ENCODE measurements at places on chromosomes 11 and 22. TPM values are rescaled to one million over a fixed set of nuclear protein-coding genes. Genes with fewer than 3 reads are reported as not detected.

HBD gene
- total RNA-seq = not detected

GRCh38 chr11:108902027-108902469 lies 237.2 kb downstream of the DDX10 start:
- no peak for DNase-seq

DNA sequence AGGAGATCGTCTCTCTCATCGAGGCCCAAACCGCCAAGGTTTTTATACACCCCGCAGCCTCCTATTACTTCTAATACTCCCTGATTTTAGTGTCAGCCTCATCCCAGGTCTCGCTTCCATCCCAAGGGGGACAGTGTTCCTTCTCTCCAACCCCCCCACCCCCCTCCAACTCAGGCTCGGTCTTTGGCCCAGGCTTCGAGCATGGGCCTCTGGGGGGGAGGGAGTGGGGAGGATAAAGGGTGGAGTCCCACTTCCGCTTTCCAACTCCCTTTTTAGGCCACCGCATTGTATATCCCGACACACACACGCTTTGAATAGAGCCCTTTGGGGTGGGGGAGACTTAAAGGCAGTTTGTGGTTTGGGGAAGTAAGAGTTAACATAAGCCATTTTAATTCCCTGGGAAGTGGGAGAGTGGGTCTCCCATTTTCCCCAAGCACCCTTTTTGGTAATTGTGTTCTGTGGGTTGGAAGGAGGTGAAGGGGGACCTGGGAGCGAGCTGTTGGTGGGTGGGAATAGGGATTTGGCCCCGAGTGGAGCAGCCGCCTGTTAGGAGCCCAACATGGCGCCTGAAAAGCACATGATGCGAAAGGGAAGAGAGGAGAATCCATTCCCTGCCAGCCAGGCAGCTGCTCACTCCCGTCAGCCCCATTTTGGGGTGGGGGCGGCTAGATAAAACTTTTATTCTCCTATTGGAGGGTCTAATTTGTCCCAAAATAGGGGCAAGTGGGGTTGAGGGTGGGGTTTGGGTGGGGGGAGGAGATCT lies 844 bp downstream of the PCF11 start:
- peak; percentile 78 for DNase-seq

NPTXR gene
- 0.96 TPM for total RNA-seq

GRCh38 chr11:66011785-66012303 lies at the start of gene CST6:
Gene CST6 (plus strand): TSS chr11:66012008. CDS start chr11:66012045, 37 bp downstream.
- no peak for DNase-seq

GRCh38 chr11:94638902-94639373 lies 71.8 kb downstream of the PIWIL4 start:
- DNase-seq = peak; percentile 54

DNA sequence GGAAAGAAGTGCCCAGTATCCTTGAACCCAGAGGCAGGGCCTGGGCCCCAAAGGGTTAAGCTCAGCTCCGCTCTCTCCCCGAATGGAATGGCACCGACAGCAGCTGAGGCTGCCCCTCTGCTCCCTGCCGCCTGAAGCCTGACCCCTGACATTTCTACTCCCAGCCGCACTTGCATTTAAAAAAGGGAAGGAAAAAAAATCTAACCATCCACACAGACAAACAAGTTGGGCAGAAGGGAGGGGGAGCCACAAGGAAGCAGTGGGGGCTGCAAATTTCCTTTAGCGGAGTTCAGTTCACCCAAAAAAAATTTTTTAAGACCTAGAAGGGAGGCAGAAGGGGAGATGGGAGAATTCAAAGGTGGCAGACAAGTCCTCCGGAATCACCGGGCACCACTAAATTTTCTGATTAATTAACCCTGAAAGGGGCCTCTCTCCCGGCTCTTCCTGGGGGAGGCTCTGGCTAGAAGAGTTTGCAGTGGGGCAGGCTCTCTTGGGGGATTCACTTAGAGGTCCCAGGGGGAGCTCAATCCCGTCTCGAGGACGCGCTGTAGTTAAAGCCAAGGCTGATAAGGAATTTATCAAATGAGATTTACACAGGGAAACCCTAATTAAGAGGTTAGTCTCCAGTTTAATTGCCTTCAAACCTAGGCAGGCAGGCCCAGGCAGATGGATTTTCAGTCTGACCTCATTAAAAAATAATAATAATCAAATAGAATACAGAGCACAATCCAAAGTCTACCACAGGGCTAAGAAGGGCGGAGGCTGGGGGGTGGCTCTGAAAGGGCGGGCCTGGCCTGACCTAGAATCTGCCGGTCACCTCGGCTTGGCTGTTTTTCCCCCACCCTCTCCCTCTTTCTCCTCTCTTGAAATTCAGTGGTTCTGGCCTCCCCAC lies 25.6 kb downstream of the MN1 start:
- DNase-seq = no peak

GRCh38 chr22:31870890-31871289 lies 73.4 kb upstream of the YWHAH start:
- peak; percentile 39 for DNase-seq

MRGPRF gene
- total RNA-seq = not detected

DNA sequence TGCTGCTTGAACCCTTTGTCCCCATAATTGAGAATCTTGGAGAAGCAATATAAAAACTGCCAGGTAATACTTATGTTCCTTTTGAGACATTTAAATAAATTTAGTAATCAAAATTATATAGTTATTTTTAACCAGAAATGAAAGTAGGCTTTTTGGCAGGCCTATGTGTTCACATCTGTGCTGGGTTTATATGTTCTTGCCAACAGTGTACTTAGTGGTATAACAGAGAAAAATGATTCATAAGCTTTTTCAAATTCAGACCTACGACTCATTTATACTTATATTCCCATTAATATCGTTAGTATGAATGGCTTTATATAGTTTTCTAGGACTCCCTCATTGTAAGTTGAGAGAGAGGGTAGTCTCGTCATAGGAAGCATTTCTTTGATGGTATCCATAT lies 79.0 kb downstream of the DDX10 start:
- no peak for DNase-seq

DNA sequence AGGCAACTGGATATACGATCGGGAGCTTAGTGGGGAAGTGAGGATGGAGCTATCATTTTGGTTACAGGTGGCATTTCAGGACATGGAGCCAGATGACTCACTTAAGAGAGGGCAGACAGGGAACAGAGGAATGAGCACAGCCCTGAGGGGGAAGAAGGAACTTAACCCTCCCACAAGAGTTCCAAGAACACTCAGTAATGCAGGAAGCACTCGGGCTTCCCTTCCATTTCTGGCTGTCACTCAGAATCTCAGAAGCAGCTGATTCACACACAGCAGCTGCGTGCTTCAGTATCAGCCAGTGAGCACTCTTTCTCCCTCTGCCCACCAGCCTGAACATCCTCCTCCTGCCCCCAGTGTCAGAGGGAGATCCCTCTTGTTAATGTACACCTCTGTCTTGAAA lies 34.8 kb downstream of the EFCAB6 start:
- DNase-seq = peak; percentile 94

GRCh38 chr11:114614127-114614720 lies 18.6 kb upstream of the NXPE4 start:
- DNase-seq = no peak

DNA sequence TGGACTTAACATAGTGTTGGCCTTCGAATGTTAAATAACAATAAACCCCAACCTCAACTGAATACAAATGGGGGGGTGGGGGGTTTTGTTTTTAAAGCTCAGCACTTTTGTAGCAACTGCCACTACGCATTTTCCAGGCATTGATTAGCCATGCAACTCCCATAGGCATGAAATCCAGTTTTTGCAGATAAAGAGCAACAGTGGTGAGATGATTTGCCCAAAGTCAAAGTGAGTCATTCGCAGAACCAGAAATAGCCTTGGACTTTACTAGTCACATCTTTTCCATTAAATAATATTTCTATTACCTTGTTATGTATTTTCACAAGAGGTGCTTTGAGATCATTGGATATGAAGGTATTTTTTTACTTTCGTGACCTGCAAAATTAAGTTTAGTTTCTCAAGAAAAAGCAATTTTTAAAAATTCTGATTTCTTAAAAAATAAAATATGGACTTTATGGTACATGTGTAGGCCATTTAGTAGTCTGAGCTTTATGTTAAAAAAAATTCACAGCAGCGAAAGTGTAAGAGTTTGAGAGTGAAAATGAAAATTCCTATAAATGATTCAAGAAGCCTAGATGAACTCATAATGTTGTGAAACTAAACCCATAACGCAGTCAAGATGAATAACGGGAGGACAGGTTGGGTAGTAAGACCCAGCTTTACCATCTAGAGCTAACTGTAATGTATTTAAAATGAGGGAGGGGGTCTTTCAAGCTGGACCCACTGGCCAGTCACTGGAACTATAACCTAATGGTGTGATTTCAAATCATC lies 1.9 kb upstream of the PHF21A start:
- DNase-seq = peak; percentile 26

OR4A16 gene
- total RNA-seq = not detected

DNA sequence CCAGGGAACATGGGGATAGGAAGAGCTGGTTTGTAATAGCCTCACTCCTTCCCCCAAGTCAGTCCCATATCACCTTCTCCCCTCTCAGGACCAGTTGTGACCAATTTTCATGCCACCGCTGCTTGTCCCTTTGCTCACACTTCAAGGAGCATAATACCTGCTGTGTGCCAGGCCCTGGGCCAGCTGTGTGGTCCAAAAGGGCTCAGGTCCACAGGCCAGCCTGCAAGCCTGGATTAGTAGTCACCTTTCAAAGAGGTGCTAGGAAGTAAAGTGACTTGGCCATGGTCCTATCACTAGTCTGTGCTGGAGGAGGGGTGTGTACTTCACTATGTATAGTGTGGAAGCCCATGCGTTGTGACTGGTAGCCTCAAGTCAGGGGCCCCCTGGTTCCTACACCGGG lies 38.5 kb upstream of the SUSD2 start:
- no peak for DNase-seq

TTC36 gene
- 3.8 TPM for total RNA-seq
